ENCODE measurements at places on chromosomes 13 and 19. TPM values are rescaled to one million over a fixed set of nuclear protein-coding genes. Genes with fewer than 3 reads are reported as not detected.

RASA3 gene
- total RNA-seq, result 171 TPM

TMEM221 gene
- not detected for total RNA-seq

ZNF682 gene
- total RNA-seq, result 7.3 TPM

FAM174C gene
- total RNA-seq, result 54.2 TPM

All from CD4-positive, alpha-beta memory T cell (primary cell).